ENCODE measurements at places on chromosomes 2 and 18.

- no peak for DNase-seq
These were observed 4.3 kb downstream of the ITGAV start for GRCh38 chr2:186594001-186594722.

GRCh38 chr2:9179572-9180201 is 26.9 kb upstream of the ASAP2 start:
- DNase-seq = no peak

GRCh38 chr2:98468621-98469236 is 24.1 kb downstream of the INPP4A start:
- DNase-seq = no peak

DNA sequence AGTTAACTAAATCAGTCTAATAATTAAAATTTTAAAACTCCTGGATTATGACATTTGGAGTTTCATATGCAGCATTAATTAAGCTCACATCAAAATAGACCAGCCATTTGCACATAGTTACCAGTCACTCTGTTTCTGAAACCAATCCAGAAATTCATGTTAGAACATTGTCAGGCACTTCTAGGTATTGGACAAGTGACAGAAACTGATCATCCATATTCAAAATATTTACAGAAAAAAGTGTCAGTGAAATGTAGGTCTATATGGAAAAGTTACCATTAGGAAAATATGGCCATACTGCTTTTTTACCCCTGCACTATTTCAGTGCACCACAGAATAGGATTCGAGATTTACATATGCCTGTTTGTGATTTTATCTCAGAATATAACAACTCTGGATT is 33.4 kb downstream of the UPP2 start:
- DNase-seq = no peak

DNA sequence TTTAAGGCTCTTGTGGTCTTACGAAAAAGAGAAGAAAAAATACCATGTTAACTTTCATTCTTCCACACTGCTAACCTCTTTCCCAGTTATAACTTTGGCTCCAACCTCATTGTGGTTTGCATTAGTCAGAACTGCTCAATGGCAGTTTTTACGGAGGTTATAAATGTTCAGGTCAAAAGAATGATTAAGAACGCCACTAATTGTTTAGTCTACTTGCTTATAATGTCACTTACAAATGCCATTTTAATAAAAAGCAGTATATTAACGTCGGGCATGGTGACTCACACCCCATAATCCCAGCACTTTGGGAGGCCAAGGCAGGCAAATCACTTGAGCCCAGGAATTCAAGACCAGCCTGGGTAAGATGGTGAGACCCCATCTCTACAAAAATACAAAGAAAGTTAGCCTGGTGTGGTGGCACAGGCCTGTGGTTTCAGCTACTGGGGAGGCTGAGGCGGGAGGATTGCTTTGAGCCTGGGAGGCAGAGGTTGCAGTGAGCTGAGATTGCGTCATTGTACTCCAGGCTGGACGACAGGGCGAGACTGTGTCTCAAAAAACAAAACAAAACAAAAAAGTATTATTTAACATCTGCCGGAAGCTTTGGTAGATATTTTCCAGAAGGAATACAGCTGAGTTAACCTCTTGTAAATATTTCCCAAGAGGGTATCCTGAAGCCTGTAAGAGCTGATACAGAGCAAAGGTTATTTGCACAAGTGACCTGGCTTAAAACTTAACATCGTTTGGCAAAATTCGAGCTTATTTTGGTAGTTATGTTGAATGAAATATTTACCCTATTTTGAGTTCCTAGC is 5.1 kb downstream of the AGPS start:
- no peak for DNase-seq

DNA sequence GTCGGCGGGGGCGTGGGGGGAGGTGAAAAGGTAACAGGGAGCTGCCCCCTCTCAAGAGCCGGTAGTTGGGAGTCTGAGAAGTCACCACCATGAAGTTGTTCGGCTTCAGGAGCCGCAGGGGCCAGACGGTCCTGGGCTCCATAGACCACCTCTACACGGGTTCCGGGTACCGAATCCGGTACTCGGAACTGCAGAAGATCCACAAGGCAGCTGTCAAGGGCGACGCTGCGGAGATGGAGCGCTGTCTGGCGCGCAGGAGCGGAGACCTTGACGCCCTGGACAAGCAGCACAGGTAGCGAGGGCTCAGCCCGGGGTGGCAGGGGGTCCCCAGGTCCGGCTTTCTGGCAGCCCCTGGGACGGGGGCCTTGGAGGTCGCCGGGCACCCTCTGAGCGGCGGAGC is 47.1 kb upstream of the ZNF519 start:
- no peak for DNase-seq

DNA sequence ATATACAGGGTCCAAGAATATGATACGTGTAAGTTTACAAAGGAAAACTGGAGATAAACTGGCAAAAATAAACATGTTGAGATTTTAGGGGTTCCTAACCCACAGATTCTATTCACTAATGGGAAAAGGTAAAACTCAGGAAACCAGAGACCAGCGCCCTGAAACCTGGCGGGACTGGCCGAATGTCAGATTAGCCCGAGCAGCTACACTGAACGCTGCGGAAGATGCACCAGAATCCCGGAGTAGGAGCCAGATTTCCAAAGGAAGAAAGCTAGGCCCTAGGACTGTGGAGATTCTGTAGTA is 679 bp upstream of the WDR75 start:
- DNase-seq = no peak

DNA sequence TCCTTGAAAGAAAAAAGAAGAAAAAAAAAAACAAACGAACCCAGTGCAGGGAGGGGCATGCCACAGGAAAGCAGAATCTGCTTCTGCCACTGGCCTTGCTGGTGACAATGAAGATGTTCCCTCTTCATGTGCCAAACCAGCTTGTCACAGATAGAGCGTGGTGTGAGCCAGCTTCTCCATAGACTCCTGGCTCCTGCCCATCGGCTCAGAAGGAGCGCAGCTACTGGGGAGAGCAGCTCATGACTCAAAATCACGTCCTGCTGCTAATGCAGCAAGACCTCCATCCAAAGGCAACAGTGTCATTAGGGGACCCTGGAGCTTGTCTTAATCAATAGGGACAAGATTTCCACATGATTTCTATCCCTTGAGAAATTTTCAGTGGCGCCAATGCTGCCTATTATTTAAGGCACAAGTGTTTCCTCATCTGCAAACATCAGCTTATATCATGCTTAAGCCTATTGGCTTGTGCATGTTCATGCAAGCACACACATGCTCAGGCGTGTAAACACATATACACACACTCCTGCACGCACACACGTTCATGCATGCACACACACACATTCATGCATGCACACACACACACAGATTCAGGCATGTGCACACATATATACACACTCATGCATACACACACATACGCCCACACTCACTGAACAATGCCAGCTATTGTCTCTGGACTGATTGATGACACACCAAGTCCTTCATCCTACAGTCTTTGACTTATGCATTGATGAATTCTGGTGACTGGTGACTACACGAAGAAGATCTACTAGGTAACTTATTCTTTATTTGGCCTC is 682.0 kb upstream of the ID2 start:
- DNase-seq = no peak

DNA sequence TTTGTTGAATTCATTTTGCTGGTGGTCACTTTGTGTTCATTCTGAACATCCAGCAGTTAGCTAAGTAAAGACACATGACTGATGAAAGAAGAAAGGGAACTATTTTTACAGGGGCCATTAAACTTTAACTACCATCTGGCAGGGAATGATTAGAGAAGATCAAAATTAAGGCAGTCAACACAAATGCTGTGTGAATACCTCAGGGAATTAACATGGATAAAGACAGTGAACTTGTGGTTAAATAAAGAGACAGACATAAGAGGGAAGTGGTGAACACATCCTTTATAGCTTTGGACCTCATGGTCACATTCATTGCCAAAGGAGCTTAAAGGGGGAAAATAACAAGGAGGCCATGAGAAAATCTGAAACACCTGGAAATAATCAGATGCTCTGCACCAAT is 52.6 kb upstream of the ATP5MC3 start:
- no peak for DNase-seq

GRCh38 chr2:46008091-46008870 is 288.9 kb upstream of the EPAS1 start:
- DNase-seq = no peak

DNA sequence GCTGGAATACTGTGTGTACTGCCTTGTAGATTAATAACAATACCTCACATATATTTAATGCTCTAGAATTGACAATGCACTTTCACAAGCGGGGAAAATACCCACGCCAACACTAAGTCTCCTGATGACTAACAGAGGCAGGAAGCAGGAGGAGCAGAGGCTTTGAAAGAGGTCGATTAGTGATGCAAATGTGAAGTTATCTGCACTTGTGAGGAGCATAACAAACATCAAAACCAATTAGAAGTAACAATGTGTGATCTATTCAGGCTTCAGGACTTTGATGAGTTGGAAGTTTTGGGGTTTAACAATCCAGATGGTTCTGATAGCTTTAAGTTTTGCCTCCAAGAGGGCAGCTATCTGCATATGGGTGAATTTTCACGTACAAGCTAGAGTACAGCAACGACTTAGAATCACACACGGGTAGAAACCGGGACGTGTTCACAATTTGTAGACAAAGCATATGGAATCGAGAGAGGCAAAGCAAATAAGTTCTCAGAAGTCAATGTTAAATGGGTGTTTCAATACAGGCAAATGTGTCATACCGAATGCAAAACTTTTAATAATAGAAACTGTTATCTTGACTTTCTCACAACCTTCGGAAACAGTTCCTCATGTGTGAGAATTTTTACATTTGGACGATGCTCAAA is 114.5 kb downstream of the METTL8 start:
- DNase-seq = no peak

DNA sequence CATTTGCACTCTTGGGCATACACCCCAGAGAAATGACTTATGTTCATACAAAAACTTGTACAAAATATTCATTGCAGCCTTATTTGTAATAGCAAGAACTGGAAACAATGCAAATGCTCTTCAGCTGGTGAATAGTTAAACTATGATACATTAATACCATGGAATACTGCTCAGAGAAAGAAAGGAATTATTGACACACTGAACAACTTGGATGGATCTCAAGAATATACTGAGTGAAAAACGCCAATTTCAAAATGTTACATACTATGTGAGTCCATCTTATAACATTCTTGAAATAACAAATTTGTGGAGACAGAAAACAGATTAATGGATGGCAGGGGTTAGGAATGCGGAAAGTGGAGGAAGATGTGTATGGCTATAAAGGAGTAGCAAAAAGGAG is 17.2 kb downstream of the LNPK start:
- no peak for DNase-seq

- DNase-seq = no peak
These were observed 307.3 kb upstream of the MEIS1 start for GRCh38 chr2:66127656-66128055.

DNA sequence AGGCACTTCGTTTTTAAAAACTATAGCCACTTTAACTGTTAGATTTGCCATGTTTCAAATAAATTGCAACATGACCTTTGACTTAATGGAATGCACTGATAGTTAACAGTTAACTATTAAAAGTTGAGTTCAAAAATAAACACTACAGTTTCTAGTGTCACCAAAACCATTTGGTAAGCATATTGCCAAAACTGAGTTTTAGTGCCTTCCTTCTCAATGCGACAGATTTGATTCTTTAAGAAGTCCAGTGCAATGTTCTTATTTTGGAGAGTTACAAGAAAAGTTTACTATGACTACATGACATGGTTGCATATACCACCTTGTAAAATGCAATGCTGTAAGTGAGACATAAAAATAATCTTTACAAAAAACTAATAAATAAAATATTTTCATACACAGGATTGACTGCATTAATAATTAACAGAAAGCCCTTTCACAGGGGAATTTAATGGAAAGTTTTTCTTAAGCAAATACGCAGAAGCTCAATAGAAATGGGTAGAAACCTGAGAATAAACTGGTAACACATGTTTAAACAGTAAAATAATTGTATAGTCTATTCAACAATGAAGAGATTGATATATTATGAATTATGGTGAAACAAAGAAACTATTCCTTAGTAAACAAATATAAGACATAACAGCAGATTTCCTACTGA is 53.8 kb downstream of the GRB14 start:
- no peak for DNase-seq

- no peak for DNase-seq
These were observed 618 bp downstream of the POLR2D start for GRCh38 chr2:127857265-127857808.

Data from stimulated activated naive CD4-positive, alpha-beta T cell (primary cell).